CD14-positive monocyte (primary cell): ENCODE measurements at places on chromosomes 3 and 15.

- peak; percentile 23 for DNase-seq
Measured at GRCh38 chr15:28125673-28126651, 26.8 kb upstream of the OCA2 start.

DNA sequence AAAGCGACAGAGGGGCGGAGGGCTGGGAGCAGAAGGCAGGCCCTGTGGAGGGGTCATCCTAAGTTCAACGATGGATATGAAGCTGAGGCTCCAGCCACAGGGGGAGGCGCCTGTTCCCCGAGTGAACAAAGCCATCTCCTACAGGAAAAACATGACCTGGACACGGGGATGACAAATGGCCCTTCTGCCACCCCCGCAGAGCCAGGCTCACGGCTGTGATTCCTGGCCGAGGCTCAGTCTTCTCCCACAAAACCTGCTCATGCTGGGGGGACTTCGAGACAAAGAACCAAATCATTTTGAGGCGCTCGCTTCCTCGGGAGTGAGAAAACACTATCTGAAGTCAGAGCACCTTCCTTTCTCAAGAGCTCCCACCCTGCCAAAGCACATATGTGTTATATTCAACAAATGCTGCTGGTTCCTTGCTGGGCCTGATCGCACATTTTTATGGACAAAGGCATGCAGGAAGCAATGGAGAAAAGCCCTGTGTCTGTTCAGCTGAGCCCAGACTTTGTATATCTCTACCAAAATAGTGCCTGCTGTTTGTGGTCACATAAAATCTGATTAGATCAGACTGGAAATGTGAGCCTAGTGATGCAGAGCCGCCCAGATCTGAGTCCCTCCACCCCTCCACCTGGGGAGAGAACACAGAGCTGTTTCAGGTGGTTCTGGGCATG is 5.6 kb downstream of the RBP1 start:
- no peak for DNase-seq

DNA sequence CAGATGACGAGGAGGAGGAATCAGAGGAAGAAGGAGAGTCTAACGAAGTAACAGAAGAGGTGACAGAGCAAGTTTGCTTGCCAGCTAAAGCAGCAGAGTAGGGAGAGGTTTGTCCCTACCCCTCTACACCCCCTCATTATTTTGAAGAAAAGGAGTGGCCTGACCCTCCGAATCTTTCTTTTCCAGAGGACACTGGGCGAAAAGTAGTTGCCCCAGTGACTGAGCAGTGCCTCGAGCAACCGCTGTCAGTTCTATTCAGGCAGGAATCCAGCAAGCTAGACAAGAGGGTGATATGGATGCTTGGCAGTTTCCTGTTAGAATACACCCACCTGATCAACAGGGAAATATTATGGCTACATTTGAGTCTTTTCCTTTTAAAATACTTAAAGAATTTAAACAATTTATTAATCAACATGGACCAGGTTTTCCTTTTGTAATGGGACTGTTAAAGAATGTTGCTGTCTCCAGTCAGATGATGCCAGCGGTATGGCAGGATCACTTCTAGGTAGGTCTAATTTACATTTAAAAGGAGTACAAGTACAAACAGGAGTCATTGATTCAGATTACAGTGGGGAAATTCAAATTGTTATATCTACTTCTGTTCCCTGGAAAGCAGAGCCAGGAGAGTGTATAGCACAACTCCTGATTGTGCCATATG is 31.9 kb upstream of the ACVR2B start:
- no peak for DNase-seq

DNA sequence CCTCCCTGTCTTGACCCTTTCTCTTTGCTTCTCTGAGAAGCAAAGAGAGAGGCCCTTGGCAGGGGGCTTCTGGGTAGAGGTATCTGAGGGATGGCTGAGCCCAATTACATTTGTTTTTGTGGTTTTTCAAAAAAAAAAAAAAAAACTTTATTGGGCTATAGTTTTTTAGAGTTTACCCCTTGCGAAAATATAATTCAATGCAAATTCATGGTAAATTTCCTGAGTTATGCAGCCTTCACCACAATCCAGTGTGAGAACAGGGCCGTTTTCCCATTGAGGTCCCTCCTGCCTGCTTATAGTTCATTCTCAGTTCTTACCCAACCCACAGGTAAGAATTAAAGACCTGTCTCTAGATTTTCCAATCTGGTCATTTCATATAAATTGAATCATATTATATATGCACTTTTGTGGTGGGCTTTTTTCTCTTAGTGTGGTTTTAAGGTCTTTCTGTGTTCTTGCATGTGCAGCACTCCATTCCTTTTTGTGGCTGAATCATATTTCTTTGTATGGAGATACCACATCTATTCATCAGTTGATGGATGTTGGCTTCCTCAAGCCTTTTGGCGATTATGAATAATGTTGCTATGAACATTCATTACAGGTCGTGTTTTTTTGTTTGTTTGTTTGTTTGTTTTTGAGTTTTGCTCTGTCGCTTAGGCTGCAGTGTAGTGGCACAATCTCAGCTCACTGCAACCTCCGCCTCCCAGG is 2.7 kb downstream of the MCM2 start:
- DNase-seq, result no peak

DNA sequence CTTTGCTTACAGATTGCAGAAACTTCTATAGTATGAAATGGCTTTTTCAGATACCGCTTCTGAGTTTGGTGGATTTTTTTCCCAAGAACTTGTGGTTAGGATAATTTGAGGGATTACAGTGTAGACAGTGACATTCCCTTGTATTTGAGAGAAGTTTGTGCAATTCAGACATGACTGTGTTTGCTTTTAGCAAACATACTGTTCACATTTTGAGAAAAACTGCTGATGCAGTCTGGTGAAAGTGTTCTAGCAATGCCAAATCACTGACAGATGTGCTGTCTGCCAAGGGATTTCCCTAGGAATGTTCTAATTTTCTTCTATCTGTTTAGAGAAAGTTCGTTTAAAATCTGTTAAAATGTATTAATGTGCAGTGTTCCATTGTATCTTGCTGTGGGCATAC is 652.6 kb downstream of the FHIT start:
- no peak for DNase-seq

GRCh38 chr3:108728934-108729333 is 28.3 kb downstream of the RETNLB start:
- no peak for DNase-seq

- DNase-seq, result no peak
Measured at GRCh38 chr3:48929358-48930035, 10.9 kb downstream of the ARIH2 start.

GRCh38 chr15:82894971-82895520 is 57.5 kb downstream of the HOMER2 start:
- no peak for DNase-seq
